ENCODE measurements at places on chromosomes 13 and 19.

DNA sequence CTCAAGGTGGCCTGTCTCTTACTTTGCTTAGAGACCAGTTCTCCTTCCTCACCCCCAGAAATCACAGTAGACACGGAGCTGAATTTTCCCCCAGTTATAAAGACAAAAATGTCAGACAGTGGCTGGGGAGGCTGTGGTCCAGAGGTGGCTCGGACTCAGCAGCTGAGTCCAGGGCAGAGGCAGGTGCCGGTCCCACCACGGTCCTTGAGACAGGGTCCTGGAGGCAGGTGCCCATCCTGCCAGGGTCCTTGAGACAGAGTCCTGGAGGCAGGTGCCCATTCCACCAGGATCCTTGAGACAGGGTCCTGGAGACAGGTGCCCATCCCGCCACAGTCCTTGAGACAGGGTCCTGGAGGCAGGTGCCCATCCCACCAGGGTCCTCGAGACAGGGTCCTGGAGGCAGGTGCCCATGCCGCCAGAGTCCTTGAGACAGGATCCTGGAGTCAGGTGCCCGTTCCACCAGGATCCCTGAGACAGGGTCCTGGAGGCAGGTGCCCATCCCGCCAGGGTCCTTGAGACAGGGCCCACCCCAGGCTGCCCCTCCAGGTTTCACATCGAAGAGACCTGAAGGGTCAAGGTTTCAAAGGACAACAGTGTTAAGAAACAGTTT is 23.1 kb downstream of the PEPD start:
- DNase-seq = no peak

- DNase-seq = no peak
These were observed 23.5 kb downstream of the FAM187B start for GRCh38 chr19:35204799-35205732.

DNA sequence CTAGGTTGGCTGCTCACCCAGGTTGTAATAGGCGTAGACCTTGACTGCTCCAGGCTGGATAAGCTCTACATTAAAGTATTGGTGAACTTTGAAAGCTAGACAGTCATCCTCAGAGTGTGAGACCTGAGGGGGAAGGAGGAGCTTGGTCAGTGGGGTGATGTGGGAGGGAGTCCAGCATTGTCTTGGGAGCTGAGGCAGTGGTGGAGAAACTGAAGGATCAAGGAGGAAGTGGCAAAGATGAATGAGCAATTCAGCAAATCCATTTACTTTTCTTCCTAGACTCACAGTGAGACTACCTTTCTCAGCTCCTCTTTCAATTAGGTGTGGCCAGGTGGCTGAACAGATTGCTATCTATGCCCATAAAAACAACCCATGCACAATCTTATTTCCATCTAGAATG is 10.2 kb upstream of the TNFSF14 start:
- no peak for DNase-seq

- peak; percentile 99 for DNase-seq
These were observed 127.2 kb upstream of the GJB6 start for GRCh38 chr13:20359335-20359734.

DNA sequence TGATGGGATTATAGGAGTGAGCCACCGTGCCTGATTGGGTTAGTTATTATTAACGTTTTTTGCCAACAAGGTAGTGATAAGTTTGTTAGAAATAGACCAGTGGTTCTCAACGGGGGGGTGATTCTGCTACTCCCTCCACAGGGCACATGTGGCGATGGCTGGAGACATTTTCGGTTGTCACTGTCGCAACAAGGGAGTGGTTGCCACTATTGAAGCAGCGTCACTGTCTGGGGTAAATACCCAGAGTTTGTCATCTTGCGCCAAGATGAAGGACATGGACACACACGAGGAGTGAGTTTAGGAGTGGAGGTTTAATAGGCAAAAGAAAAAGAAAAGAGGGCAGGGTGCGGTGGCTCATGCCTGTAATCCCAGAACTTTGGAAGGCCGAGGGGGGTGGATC is 18.9 kb downstream of the ADGRE3 start:
- no peak for DNase-seq

DNA sequence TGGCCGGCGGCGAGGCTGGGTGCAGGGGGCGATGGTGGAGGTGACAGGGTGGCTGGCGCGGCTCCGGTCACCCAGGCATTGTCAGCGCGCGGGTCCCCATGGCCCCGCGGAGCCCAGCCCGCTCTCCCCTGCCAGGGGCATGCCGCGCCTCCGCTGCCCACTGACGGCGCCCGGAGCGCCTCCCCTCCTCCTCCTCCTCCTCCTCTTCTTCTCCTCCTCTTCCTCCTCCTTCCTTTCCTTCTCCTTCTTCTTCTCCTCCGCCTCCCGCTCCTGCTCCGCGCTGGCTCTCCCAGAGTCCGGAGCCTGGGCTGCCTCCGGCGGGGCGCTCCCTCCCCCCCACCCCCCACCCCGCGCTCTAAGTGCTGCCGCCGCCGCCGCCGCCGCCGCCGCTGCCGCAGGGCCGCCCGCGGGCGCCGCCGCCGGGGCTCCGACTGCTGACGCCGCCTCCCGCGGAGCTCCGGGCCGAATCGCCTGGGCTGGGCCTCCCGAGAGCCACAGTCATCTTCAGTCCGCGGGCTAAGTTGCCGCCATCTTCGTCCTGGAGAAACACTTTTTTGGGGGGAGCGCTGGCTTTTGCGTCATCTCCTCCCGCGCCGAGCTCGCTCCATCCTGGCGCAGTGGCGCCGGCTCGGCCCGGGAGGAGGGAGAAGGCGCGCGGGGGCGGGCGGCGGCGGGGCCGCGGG is 348.3 kb downstream of the LIG4 start:
- DNase-seq = peak; percentile 45

- DNase-seq = no peak
These were observed 16.9 kb downstream of the ZNF816 start for GRCh38 chr19:52945652-52946321.

DNA sequence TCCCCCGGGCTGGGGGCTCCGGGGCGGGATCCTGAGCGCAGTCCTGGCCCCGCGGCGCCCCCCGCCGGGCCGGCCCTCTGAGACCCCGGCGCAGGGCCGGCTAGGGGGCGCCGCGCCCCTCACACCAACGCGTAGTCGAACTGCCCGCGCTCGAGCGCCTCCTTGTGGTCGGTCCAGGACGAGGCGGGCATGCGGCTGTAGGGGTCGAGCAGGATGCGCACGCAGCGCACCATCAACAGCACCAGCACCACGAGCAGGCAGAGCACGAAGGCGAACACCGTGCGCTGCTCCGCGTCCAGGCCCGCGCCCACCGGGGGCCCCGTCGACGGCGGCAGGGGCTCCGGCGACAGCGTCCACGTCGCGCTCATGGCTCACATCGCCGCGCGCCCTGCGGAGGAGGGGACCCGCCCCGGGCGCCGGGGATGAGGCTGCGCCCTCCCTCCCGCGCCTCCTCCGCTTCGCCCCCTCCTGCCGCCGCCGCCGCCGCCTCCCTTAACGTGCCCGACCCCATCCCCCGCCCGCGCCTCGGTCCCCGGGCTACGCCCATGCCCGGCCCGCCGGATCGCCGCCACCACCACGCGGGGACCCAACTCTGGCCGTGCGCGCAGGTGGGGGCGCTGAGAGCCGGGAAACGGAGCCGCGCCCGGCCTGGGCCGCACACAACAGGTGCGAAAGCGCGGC is 624 bp downstream of the CTXN1 start:
- peak; percentile 74 for DNase-seq

DNA sequence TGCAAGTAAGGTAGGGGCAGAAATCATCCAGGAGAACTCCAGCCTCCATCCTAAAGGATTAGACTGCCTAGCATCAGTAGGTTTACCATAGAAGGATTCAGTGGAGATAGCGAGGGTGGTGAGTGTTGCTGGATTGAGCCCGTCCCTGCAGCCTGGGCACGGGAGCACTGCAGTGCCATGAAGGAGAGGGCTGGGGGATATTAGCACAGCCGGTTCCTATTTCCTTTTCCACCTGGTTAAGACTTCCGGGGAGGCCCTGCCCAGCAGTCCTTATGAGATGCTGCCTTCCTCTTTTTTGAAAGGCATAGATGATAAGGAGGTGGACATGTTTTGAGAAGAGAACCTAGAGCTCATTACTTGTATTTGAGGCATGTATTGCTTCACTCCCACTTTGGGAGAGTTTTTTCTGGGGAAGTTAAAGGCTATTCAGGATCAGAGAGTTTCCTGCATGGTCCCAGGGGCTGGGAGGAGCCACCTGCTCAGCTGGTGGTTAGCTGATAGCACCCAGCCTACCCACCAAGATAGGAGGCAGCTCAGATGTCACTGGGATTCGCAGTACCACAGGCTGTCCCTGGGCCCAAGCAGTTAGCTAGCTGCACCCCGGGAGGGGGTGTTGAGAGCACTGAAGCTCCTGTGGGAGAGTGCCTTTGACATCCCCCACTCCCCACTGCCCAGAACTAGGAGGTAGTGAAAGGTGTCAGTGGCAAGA is 17.2 kb downstream of the ACTN4 start:
- no peak for DNase-seq

DNA sequence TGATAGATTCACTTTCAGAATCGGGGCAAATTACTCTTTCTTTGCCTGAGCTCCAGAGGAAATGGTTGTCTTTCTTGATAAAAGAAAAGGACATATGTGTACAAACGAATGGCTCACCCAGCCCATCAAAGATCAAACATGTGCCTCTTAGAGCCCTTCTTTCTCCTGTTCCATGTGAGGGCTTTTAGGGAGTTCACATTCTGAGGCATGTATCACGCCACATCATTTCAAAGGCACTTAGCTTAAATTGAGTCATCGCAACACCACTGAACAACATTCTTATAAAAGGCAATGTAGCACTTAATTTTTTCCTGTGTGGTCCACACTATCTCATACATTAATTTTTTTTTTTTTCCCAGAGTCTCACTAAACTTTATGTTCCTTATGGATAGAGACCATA is 521.0 kb downstream of the SUCLA2 start:
- peak; percentile 94 for DNase-seq

Measured in fibroblast of skin of scalp (primary cell).